NCI-H1436 treated with DMSO at 0.1 percent for 48 hours (cell line): ENCODE measurements at places on chromosomes 4 and X.

DNA sequence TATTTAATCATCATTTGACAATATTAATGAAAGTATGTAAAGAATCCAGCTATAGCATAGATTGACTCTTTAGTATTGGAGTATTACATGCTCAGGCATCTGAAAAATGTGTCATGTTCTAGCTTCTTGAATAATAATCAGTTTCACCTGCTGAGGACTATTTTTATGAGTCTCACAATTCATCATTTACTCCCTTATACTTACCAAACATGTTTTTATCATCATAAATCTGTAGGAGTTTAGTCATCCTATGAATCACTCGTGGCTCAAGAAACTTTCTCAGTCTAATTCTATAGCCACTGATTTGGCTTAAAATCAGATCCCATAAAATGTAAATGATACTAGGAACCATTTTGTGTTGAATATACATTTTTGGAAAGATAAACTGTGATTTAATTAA, 1616.1 kb downstream of the C4orf33 start:
- no peak for DNase-seq

DNA sequence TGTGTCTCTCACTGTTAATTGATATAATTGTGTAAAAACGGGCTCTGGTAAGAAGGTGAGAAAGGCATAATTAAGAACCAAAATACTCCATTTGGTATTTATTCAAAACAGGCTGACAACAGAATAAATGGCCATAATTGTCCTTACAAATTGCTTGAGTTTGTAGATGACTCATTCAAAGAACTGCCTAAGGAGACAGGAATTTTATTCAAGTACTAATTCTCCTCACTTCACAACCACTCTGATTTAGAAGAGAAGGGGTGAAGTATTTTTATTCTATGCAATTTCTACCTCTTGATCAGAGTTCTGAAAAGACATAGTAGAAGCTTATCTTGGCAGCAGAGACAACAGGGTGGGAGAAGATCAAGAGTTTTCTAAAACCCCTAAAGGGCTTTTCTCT, 43.1 kb downstream of the ATP11C start:
- DNase-seq: no peak

GRCh38 chrX:39202641-39203040, 401.4 kb downstream of the MID1IP1 start:
- no peak for DNase-seq

DNA sequence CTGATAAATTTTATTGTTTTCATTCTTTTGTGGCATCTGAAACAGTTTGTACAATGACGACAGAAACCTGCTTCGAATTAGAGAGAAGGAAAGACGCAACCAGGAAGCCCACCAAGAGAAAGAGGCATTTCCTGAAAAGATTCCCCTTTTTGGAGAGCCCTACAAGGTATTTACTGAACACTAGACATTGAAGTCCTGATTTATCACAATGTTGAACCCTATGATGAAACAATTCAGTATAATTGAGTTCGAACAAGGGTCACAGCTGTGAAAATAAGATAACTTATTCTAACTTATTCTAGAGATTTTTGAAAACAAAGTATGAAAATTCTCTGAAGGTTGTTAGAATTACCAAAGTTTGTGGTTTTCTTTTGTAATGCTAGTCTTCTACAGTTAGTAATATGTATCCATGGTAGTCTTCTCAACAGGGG, 111.3 kb downstream of the AFF1 start:
- DNase-seq: no peak

- DNase-seq: no peak
These were observed 56.9 kb upstream of the SMIM10 start for GRCh38 chrX:134933911-134934310.

- no peak for DNase-seq
These were observed 1.6 kb downstream of the HPGD start for GRCh38 chr4:174520660-174521059.

- no peak for DNase-seq
These were observed 37.7 kb downstream of the MECP2 start for GRCh38 chrX:154059729-154060245.

GRCh38 chr4:147173322-147173721, 227.7 kb upstream of the TTC29 start:
- no peak for DNase-seq

- DNase-seq: no peak
These were observed 41.3 kb downstream of the HTT start for GRCh38 chr4:3115637-3116270.

DNA sequence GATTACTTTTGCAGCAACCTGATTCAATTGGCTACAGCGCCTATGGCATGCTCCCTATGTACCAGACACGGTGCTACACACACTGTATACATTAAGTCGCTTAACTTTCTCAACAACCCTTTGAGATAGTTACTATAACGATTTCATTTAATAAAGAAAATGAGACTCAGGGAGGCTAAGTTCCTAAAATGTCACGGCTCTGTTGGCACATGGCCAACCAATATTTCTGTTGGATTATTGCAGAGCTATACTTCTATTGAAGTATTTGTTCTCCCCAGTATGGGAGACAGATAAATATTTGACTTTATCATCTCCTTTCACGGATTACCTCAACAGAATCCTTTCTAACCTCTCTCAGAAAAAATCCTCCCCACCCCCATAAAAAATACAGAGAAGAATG, 25.3 kb downstream of the CLNK start:
- DNase-seq: no peak

DNA sequence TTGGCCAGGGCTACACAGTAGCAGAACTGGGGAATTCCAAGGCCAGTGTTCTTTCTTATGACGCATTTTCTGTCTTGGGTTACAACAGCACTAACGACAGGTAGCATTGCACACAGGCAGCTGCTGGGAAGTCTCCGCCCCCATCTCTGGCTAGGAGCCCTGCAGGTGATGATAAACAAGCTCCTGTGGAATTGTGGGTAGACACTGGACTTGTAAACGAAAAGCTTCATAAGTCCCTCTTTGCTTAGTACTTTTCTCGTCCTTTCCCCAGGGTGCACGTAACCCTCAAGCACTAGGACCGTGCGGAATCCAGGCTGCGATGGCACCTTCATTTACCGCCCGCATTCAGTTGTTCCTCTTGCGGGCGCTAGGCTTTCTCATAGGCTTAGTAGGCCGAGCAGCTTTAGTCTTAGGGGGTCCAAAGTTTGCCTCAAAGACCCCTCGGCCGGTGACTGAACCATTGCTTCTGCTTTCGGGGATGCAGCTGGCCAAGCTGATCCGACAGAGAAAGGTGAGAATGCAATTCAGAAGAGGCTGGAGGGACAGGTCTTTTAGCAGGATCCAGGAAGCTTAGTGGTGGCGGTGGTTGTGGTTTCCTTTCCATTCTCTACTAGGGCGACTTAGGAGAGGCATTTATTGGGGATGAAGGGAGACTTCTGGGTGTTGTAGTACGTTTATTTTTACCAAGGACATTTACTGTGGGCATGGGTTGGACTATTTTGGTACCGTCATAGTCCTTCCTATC, at the start of gene FAAH2:
FAAH2 (plus strand) TSS at position 200 of the 745 bp plus-strand sequence; CDS start at position 320, 120 bp downstream.
- DNase-seq: peak; percentile 89

DNA sequence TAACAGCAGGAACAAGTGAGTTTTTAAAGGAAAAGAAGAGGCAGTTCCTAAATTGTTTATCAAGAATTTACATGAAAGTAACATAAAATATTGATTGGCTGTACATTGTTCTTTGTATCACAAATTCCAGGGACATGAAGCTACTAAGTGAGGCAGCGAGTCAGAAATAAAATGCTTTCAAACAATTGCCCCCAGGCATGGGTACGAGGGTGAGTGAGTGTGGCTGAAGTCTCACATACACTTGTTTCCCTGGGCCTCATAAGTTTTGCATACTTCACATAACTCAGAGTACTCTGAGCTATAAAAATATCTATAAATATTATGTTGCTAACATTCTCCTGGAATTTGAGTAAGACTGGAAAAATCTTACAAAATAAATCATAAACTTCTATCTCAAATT, 511.6 kb upstream of the PRKX start:
- no peak for DNase-seq

- no peak for DNase-seq
These were observed 378.9 kb downstream of the PPP1R2C start for GRCh38 chrX:42398967-42399631.

DNA sequence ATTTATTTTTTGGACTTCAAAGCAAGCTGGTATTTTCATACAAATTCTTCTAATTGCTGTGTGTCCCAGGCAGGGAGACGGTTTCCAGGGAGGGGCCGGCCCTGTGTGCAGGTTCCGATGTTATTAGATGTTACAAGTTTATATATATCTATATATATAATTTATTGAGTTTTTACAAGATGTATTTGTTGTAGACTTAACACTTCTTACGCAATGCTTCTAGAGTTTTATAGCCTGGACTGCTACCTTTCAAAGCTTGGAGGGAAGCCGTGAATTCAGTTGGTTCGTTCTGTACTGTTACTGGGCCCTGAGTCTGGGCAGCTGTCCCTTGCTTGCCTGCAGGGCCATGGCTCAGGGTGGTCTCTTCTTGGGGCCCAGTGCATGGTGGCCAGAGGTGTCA, 15.3 kb downstream of the FGFR3 start:
- no peak for DNase-seq

GRCh38 chrX:107710617-107711391, 64.8 kb downstream of the TSC22D3 start:
- DNase-seq: no peak

DNA sequence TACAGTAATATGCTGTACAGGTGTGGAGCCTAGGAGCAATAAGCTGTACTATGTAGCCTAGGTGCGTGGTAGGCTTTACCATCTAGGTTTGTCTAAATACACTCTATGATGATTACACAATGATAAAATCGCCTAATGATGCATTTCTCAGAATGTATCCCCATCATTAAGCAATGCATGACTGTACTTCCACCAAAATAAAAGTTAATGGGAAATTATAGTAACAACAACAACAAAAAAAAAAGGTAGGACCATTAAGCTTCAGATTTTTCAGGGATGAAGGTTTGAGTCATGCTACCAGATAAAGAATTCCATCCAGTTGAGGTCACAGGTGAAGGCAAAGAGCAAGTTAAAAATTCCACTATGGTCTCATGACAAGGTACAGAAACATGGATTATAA, 68.2 kb downstream of the MAGEA10 start:
- DNase-seq: no peak

DNA sequence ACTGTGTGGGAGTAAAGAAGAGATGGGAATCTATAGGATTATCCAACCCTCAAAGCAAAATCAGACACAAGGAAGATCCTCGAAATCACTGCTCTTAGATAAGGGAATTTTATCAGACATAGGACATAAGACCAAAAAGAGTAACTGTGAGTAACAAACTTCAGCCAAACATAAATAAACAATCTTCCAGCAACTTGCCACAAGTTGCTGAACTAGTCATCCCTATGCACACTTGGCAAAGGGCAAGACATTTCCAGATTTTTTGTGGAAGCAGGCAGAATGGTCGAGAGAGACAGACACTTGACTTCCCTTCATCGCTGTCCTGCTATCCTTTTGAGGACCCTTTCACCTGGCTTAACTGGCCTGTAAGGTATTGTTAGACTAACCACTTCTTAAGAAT, 89.6 kb downstream of the KCNIP4 start:
- no peak for DNase-seq

DNA sequence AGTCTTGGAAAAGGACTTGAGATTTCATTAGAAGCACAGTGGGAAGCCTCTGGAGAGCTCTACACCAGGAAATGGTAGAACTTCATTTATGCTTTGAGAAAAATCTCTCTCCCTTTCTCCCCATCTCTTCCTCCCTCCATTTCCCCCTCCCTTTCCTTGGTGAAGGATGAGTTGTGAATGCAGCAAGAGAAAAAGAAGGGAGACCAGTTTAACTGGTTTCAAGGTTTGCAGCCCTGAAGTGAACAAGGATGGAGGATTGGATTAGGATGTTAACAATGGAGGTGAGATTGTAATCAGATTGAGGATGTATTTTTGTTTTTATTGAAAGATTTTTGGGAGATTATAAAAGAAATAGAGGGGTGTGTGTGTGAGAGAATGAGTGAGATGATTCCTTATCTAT, 99.5 kb downstream of the ANK2 start:
- no peak for DNase-seq

GRCh38 chrX:65745992-65746391, 78.5 kb downstream of the MSN start:
- DNase-seq: no peak

DNA sequence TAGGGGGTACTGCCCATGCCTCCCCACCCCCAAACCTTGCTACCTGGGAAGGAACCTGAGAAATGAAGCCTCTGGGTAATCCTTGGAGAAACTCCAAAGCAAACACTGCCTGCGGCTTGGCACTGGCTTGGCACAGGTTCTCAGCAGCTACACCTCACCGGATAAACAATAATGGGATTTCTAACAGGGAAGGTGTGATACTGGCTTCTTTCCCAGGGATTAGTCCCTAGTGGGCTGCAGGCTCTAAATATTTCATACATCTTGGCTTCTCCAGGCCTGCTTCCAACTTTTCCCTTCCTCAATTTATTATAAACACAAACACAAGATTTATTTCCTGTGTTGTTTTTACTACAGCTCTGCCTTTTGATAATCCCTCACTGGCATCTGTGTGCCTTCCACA, 12.5 kb downstream of the SEC24D start:
- DNase-seq: no peak

- DNase-seq: no peak
These were observed 137.6 kb downstream of the EGF start for GRCh38 chr4:110049951-110050925.

GRCh38 chrX:50747471-50747900, 66.5 kb downstream of the SHROOM4 start:
- no peak for DNase-seq

DNA sequence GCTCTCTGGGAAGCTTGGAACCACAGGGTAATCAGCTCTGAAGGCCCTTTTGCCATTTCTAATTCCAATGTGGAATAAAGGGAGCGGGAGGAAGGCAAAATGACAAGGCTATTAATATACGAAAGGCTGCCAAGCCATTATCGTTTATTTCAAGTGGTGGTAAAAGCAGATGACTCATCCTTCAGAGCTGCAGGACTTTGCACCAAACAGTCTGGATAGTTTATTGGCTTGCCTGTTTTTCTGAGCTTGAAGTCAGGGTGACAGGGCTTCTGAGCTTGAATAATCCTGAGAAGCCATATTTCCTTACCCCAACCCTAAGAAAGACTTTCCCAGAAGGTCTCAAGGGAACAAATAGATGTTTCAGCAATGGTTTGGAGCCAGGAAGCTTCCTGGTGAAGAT, 7.7 kb upstream of the GABRE start:
- DNase-seq: no peak

DNA sequence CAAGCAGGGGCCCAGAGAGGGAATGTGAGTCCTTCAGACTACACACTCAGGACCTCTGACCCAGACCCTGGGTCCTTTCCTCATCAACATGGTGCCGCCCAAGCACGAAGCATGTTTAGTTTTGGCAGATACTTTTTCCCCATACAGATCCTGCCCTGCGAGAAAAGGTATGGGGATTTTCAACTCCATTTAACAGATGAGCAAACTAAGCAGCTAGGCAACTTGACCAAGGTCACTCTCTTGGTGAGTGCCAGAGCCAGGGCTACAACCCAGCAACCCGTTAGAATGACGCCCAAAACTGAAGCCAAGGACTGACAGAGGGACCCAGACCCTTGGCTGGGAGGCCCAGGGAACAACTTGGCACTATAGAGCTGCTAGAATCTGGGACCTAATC, 40.3 kb upstream of the MSX1 start:
- DNase-seq: no peak

DNA sequence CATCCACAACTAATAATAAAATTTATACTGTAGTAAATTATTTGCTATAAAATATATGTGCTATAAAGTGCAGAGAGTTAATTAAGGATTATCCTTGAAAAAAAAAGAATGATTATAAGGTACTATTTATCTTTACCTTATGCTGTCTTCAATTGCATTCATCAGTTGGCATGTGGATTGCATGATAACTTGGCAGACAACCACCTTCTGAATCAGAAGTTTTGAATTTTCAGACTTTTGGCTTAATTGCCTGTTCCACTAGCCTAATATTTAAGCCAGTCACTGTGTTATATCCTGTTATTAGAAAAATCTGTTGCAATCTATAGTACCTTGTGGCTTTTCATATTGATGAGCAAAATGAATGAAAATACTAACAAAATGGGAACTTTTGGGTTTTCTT, 1040.3 kb upstream of the PCDH10 start:
- DNase-seq: no peak
